ENCODE measurements at places on chromosomes 7 and 10.
A peak's percentile ranks its signal among the peaks of the same experiment; 100 is the strongest.

- DNase-seq = peak; percentile 33
Measured at GRCh38 chr10:46028584-46029460, 1.6 kb downstream of the NCOA4 start.

GRCh38 chr10:73859784-73860491, 14.4 kb downstream of the CAMK2G start:
- DNase-seq = no peak

DNA sequence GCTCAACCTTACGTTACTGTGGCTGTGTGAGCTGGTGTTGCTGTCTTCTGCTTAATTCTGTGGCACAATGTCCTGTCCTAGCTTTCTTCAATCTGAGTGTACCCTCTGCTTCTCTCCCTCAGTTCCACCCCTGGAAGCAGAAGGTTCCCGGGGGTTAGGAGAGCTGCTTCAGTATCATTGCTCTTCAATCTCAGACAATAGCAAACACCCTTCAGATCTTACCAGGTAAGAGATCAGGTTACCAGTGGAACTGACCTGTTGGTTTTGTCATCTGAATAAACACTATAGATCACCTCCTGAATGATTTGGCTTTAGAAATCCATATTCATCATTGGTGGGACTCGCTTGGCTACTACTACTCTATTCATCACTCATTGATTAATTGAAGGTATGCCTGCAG, 48.4 kb downstream of the DNAJB9 start:
- no peak for DNase-seq

- DNase-seq = peak; percentile 70
Measured at GRCh38 chr10:67612577-67613537, 83.1 kb downstream of the CTNNA3 start.

DNA sequence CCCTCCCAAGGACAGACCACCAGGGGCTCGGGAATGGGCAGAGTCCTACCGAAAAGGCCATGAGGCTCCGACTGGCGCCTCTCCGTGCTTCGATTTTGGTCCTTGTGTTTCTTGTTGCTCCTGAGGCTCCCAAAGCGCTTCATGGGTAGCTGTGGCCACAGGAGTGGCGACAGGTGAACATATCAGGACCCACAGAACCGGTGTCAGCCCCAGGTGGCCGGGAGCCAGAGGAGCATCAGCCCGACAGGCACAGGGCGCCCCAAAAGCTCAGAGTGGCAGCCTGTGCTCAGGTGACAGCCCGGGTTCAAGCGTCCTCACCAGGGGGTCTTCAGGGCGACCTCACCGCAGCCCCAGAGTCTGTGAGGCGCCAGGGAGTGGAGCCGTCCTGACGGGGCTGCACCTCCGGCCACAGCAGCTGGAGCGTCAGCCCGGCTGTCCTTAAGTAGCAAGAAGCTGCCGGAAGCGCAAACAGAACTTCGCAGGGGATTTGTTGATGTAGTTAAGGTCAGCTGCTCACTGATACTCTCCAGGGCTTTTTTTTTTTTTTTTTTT, 141.0 kb downstream of the PRKAG2 start:
- DNase-seq = no peak

DNA sequence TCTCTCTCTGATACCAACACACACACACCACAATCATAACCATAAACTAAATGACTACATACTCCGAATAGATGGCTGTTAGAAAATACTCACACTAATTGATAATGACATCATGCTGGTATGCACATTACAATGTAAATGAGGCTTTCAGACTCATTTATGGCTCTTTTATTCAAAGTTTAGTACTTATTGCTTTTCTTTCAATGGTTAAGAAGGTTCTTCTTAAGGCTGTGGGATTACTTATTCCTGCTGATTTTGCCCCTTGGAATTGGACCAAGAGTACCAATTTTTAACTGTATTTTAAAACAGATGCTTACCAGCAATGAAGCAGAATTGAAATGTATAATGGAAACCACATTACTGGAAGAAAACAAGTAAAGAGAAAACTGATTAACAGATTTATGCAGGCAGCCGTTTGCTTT, 20.6 kb upstream of the CABCOCO1 start:
- DNase-seq = no peak

- no peak for DNase-seq
Measured at GRCh38 chr10:52343439-52343838, 29.4 kb downstream of the DKK1 start.

GRCh38 chr10:75887992-75888680, 456.7 kb downstream of the LRMDA start:
- DNase-seq = no peak

DNA sequence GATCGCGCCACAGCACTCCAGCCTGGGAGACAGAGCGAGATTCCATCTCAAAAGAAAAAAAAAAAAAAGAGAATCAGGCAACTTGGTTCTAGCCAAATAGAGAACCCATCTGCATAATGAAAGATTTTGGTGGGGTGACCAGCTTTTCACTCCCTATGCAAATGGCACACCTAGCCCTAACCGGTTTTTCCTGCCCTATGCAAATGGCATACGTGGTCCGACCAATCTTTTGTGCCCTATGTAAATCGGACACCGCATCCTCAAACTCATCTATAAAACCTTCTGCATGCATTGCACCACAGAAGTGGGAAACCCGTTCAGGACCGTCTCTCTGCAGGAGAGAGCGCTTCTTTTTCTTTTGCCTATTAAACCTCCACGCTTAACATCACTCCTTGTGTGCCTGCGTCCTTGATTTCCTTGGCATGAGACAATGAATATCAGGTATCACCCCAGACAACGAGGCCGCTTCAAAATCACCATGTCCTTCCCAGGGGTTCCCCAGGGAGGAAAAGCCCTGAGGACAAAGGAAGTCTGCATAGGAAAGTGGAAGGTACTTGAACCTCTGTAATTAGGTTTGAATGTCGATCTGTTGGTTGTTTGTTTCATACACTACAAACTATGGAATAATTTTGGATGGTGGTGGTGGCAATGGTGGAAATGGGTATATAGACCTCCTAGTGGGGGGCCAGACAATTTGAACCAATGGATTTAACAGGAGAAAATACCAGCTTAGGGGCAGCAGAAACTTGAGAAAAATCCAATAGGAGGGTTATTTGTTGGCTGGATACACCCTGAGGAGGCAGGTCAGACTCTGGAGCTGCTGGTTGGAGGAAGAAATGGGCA, 396.2 kb downstream of the TYW1 start:
- no peak for DNase-seq

DNA sequence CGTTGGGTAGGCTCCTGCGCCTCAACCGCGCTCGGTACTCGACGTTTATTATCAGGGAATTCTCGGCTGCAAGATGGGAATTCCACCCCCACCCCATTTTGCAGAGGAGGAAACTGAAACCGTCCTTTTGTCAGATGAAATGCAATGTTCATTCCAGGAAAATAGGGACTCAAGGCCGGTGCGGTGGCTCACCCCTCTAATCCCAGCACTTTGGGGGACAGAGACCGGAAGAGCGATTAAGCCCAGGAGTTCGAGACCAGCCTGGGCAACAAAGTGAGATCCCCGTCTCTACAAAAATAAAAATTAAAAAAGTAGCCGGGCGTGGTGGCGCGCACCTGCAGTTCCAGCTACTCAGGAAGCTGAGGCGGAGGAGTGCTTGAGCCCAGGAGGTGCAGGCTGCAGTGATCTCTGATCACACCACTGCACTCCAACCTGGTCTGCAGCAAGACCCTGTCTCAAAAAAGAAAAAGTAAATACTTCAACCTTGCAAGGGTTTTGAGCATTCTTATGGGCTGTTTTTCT, 720 bp upstream of the RFC2 start:
- DNase-seq = no peak

DNA sequence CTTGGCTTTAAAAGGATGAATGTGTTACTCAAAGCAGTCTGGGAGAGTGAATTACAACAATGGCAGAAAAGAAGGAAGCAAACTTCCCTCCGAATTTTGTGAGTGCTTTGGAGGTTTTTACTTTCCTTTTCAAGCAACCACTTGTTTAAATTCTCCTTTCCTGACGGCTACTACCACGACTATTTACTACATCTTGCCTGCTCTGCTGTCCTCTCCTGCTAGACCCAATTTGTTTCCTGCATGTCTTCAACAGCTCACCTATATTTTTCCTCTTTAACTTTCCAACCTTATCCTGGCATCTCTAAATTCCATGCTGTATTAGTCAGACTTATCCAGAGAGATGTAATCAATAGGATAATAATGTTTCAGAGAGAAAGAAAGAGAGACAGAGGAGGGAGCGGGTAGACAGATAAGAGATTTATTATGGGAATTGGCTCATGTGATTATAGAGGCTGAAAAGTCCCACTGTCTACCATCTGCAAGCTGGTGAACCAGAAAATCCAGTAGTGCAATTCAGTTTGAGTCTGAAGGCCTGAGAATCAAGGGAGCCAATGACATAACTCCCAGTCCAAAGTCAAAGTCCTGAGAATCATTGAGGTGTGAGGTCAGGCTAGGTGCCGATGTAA, 42.8 kb upstream of the SLC13A1 start:
- DNase-seq = no peak

- no peak for DNase-seq
Measured at GRCh38 chr7:129375141-129375938, 58.9 kb upstream of the STRIP2 start.

DNA sequence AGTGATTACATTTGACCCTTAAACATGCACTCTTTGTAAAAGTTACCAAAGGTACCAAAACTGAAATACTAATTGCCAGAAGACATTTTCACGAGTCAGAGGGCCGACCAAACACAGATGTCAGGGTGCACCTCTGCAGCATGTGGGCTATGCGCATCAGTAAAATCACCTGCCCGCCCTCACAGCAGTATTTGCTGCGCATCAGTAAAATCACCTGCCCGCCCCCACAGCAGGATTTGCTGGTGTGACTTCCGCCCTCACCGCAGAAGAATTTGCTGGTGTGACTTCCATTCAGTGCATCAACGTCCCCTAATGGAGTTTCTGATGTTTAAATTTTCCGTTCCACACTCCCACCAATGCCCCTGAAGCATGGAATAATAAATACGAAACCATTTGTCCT, 202.9 kb downstream of the PTPRN2 start:
- no peak for DNase-seq

GRCh38 chr10:102537367-102537766, 33.6 kb downstream of the SUFU start:
- DNase-seq = no peak

DNA sequence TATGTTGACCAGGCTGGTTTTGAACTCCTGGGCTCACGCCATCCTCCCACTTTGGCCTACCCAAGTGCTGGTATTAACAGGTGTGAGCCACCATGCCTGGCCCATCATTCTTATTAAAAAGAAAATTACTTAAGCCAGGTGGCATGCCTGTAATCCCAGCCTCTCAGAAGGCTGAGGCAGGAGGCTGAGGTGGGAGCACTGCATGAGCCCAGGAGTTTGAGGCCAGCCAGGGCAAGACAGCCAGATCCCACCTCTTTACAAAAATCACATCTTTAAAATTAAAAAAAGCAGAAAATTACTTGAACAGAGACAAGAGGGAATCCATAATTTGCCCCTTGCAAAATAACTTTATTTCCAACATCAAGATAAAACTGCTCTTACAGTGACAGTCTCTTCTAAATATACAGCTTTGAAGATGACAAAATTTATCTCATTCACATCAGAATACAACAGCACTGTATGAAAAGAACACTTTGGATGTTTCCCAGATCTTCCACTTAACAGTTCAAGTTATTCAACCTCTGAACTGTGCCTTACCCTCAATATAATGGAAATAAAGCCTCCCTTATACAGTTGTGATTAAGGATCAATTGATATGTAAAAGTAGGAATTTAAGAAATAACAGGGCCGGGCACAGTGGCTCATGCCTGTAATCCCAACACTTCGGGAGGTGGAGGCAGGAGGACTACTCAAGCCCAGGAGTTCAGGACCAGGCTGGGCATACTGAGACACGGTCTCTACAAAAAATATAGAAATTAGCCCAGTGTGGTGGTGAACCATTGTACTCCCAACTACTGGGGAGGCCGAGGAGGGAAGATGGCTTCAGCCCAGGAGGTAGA, 10.3 kb downstream of the WAPL start:
- no peak for DNase-seq

DNA sequence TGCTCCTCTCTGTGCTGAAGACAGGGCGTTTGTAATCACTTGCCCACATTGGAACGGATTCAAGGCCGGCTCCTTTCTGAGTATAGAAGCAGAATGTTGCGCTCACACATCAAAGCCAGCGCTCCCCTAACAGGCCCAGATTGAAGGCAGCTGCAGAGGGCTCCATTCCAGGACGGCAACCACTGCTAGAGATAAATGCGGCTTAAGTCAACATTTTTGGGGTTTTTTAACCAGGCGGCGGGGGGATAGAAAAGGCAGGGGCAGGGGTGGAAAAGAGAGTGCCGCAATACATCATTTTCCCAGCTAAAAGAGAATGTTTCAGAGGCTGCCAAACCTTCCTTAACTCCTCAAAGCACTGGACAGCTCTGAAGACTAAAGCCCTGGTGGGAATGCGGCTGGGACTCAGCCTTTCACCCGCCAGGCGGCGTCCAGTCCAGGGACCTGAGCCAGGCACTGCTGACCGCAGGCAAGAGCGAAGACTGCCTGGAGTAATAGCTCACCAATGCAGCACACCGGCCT, 189.6 kb downstream of the TNS3 start:
- peak; percentile 65 for DNase-seq

DNA sequence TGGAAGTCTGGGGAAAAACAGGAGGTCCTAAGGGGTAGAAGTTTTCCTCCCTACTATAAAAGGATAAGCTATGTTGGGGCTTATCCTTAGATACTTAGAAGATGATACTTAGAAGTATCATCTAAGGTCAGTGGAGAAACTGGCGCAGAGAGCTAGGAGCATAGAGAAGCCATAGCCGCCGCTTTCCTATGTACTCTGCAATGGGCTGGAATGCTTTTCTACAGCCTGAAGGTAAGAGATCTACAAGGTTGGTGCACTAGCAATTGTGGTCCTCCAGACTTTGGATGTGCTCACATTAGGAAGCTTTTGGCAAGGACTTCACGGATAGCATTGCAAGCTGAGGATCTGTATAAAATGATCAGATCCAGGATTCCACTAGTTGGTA, 12.4 kb upstream of the OPTN start:
- no peak for DNase-seq

- DNase-seq = no peak
Measured at GRCh38 chr7:47688311-47689100, 106.6 kb upstream of the TNS3 start.

DNA sequence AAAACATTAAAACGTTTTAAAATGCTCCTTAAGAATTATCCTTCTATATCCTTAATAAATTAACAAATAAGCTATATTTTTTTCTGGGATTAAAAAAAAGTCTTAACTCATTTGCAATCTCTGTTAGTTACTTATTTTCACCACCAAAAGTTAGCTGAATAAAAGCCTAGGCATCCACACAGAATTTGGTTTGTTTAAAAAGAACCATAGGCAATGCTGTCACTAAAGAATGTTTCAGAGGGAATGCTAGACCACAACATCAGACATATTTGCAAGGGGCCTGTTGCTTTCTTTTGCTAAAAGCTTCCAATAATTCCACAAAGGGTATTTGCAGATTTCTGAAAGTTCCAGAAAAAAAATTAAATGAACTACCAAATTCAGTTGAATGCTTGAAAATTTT, 244.2 kb downstream of the POU6F2 start:
- no peak for DNase-seq

DNA sequence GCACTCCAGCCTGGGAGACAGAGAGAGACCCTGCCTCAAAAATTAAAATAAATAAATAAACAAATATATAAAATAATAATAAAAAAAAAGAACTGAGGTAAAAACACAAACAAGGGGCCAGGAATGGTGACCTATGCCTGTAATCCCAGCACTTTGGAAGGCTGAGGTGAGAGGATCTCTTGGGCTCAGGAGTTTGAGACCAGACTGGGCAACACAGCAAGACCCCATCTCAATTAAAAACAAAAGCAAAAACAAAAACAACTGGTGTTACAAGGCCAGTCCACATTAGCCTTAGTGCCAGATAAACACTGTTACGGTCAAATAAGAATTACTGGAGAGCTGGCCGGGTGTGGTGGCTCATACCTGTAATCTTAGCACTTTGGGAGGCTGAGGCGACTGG, 5.6 kb downstream of the POLR3A start:
- no peak for DNase-seq

Measured in MG63 (cell line).